Activated naive CD4-positive, alpha-beta T cell treated with anti-CD3 and anti-CD28 coated beads, Interleukin-2, amount 50 U/mL, for 72 hours (primary cell): ENCODE measurements at places on chromosomes 6 and 20.

DNA sequence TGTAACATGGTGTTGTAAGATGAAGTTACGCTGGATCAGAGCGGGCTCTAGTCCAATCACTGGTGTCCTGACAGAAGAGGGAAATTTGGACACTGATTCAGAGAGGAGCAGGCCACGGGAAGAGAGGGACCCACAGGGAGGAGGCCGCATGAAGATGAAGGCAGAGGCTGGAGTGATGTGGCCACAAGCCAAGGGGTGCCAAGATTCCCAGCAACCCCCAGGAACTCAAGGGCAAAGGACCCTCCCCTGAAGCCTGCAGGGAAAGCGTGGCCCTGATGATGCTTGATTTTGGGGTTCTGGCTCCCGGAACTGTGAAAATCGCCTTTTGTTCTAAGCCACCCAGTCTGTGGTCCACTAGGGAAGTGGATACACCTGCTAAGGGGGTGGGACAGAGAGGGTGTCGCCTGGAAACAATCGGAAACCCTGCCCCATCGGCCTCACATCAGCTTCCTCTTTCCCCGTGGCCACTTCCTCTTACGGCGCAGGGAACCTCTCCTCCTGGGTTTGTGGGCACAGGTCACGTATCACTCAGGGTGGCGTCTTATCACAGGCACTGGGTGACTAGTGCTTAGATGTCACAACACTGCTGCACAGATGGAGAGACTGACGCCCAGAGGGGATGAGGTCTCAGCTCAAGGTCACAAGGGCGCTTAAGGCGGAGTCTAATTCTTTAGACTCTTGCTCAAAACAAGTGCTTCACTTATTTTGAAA lies 58.0 kb downstream of the SULF2 start:
- peak; percentile 62 for DNase-seq

- no peak for DNase-seq
These were observed 49.2 kb downstream of the FRK start for GRCh38 chr6:116011520-116011919.

GRCh38 chr6:53583451-53583850 lies 38.5 kb upstream of the GCLC start:
- no peak for DNase-seq

DNA sequence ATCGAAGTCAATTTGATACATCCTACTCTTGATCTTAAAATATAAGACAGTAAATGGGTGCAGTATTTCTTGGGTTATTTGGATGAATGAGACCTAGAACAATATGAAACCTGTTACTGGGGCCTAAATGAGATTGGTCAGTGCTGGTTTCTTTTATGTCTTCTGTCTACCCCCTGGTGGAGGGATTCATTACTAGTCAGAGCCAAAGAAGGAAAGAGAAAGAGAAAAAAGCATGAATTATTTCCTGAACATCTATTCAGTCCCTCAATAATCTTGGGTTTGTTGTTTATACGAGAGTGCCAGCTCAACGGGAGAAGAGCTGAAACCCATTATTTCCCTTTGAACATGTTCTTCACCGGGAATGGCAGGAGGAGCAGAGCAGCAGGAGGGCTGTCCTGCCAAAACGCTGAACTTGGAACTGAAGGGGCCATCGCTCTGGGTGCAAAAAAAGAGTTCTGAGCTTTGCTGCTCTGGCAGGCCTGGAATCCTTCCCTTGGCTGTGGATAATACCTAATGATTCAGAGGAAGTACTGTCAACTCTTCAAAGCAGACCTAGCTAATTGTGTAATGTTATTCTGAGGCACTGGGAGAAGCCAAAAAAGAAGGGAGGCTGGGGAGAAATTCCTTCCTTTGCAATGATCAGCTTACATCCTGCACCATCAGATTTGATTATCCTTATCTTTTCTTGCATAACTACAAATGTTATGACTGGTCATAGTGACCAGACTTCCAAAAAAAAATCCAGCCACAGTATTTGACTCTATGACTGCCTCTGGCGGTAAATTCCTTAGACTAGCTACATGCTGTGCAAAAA lies 72.0 kb downstream of the BLOC1S5 start:
- DNase-seq = no peak

GRCh38 chr6:87873556-87873955 lies 171.5 kb upstream of the AKIRIN2 start:
- DNase-seq = no peak

DNA sequence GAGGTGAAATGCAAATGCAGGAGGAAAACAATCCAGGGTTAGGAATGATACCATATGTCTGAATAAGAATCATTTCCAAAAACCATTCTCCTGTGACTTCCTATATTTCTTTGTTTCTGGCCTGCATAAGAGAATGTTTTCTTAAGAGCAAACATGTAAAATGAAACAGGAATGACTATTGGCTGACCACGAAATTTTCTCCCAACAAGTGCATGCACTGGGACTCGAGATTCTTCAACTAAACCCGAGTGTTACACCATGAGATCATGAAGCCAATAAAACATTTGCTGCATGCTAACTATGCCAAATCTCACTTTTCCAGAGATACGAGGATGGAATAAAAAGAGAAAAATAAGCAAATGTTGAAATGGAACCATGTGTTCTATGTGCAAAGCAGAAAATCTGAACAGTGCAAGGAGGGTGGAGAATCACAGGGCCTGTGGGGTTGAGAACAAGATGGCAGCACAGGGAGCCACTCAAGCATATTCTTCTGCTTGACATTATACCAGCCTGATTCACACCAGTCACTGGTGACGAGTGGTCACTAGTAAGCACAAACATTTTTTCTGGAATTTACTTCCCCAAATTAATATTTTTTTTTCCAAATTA lies 212.2 kb upstream of the FOXA2 start:
- no peak for DNase-seq

DNA sequence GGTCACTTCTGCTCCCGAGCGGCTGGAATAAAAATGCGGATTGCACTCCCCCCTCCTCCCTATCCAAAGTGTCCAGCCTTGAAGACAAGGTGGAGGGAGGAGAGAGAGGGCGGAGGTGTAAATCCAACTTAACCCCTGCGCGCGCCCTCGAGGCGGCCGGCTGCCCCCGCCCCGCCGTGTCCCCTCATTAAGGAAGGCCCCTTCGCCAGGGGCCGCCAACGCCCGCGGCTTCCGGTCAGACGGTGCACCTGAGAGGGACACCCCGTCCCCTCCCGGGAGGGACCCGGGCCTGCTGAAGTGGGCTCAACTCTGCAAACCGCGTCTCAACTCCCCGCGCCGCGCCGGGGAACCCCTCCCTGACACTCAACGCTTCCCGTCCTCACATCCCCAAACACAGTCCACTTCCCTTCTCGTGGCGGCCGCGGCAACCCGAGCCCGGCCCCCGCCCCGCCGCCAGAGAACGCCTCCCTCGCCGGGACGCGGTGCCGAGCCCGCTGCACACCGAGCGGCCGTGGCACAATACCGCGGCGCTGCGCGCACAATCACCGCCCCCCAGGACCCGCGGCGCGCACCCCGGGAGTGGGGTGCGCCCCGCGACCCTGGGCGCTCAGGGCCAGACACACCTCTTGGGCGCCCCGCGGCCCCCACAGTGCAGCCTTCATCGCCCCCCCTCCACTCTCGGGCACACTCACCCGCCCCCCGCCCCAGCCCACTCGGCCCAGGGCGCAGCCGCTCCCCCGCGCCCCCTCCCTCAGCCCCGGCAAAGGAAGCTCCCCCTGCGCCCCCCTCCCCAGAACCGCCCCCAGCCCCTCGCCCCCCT lies 102.5 kb downstream of the NOL4L start:
- no peak for DNase-seq

DNA sequence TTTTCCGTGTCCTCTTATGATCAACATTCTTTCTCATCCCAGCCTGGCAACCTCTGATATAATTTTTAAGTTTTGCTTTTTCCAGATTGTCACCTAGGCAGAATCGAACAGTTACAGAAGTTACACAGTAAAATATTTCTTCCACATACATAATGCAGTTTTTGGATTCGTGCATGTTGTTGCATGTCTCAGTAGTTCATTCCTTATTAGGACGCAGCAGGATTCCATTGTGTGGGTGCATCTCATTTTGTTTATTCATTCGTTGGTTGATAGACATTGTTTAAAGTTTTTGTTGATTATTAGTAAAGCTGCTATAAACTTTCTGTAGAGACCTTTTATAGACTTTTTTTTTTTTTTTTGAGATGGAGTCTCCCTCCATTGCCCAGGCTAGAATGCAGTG lies 284.3 kb upstream of the FERMT1 start:
- no peak for DNase-seq

DNA sequence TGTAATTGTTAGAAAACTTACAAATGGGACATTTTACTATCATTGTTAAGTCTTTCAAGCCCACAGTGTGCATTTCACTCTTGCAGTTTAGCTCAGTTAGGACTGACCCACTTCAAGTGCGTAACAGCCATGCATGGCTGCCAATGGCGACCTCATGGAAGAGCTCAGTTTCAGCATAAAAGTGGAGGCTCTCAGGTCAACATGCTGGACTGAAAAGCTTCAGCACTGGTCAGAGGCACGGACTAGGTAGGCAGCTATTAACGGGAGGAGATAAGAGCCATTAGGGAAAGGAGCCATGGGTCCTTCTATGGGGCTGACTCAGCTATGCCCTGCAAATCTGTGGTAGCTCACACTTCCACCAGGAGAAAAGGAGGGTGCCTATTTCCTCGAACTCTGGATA lies 101.8 kb downstream of the TTLL2 start:
- no peak for DNase-seq

- no peak for DNase-seq
These were observed 97.4 kb downstream of the IRF4 start for GRCh38 chr6:489001-489400.

- no peak for DNase-seq
These were observed 66.6 kb upstream of the CCN6 start for GRCh38 chr6:111987295-111987694.

GRCh38 chr20:35398660-35399144 lies 13.1 kb downstream of the UQCC1 start:
- no peak for DNase-seq

GRCh38 chr6:169370054-169370453 lies 116.4 kb upstream of the THBS2 start:
- no peak for DNase-seq

GRCh38 chr6:111706841-111707391 lies 101.2 kb upstream of the TRAF3IP2 start:
- no peak for DNase-seq

GRCh38 chr20:36092398-36093024 lies 62.0 kb upstream of the EPB41L1 start:
- DNase-seq = no peak

DNA sequence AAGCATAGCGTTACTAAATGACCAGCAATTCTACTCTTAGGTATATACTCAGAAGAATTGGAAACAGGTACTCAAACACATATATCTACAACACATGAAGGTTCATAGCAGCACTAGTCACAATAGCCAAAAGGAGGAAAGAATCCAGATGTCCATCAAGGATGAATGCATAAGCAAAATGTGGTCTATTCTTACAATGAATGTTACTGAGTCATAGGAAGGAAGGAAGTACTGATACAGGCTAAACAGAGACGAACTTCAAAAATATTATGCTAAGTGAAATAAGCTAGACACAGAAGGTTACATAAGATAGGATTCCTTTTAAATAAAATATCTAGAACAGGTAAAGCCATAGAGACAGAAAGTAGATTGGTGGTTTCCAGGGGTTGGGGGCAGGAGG lies 93.5 kb downstream of the MAP3K7 start:
- DNase-seq = no peak

GRCh38 chr20:63454731-63455567 lies 17.5 kb downstream of the KCNQ2 start:
- DNase-seq = no peak

GRCh38 chr20:7710440-7710839 lies 229.8 kb downstream of the HAO1 start:
- no peak for DNase-seq

DNA sequence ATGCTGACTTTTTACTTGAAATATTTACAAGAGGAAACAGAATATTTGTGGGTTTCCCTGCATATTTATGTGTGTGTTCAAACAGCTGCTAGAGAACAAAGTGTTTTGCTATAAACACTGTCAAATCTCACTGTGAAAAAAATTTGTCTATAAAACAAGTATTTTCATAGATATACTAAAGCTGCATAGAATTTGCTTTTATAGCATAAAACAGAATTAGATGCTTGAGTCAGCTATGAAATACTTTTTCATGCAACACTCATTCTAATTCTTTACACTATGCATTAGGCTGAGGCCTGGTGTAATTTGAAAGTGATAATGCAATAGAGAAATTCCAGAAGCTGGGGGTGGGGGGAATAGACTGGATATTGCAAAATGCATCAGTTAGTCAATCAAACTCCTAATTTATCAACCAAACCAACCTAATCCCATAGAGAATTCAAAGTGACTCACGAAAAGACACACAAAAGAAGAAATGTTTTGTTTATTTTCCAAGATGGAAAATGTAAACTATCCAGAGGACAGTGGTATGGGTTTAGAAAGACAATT lies 148.2 kb downstream of the LAMA2 start:
- no peak for DNase-seq

- DNase-seq = no peak
These were observed 9.0 kb downstream of the GMEB2 start for GRCh38 chr20:63617876-63618265.

GRCh38 chr6:140909156-140909555 lies 1223.6 kb upstream of the GJE1 start:
- no peak for DNase-seq

DNA sequence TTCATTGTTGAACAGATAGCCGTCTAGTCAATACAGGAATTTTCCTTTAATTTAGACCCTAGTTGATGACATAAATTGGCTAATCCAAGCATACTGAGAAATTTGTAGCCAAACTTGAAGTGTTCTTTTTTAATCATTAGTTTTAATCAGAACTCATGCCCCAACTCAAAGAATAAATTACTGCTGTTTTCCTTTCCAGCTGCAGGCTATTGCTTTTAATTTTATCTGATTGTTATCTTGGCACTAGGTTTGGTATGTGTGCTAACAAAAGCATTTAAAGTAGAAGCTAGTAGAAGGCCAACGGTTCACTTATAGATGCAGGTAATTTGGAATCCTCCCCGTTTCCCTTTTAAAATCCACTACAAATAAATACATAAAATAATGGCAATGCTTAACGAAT lies 188.5 kb downstream of the CD109 start:
- no peak for DNase-seq

DNA sequence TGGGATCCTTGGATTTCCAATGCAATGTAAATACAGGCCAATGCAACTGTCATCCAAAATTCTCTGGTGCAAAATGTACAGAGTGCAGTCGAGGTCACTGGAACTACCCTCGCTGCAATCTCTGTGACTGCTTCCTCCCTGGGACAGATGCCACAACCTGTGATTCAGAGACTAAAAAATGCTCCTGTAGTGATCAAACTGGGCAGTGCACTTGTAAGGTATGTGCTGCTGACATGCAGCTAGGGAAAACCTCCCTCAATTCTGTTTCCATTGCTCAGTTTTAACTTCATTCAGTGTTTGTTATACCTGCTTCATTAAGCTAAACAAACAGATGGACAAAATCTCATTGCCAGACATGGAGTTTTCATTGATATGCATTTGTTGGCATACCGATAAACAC lies 397.1 kb downstream of the ARHGAP18 start:
- DNase-seq = no peak

DNA sequence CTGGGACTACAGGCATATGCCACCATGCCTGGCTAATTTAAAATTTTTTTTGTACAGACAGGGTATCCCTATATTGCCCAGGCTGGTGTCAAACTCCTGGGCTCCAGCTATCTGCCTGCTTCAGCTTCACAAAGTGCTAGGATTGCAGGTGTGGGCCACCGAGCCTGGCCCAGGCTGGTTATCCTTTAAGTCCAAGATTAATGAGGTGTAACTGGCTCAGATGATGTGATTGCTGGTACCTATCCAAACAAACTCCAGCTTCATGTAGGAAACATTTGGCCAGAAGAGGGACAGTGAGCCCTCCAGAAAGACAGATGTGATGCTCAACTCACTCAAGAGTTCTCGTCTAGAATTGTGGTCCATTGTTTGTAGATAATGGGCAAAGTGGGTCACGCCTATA lies 9.2 kb upstream of the ZNF318 start:
- no peak for DNase-seq
